ENCODE measurements at places on chromosomes 16 and 17.

DNA sequence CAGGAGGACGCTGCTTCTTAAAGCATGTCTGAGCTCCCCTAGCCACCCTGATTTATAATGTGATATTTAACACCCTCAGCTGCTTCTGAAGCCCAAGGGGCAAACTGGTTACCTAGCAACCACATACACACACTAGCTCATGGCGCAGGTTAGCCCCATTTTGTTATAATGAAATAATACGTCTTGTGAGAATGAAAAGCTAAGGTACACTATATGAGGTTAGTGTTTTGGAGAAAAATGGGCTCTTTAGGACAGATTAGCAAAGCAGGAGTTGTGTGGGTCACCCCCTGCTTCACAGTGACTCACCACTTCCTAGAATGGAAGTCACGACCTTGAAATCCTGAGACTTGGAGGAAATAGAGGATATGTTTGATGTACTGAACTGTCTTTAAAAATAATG lies 404.8 kb upstream of the HSBP1 start:
- DNase-seq = no peak

DNA sequence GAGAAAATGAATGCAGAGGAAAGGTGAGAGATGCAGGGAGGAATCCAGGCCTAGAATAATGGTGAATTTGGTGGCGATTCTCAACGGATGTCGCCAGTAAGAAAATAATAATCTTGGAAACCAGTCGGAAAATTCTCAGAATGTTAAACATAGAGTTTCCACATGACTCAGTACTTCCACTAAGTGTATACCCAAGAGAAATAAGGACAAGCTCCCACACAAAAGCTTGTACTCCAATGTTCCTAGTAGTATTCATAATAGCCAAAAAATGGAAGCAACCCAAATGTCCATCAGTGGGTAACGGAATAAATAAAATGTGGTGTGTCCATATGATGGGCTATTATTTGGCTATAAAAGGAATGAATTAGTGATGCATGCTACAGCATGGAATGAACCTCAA lies 19.4 kb upstream of the ENGASE start:
- DNase-seq = no peak

DNA sequence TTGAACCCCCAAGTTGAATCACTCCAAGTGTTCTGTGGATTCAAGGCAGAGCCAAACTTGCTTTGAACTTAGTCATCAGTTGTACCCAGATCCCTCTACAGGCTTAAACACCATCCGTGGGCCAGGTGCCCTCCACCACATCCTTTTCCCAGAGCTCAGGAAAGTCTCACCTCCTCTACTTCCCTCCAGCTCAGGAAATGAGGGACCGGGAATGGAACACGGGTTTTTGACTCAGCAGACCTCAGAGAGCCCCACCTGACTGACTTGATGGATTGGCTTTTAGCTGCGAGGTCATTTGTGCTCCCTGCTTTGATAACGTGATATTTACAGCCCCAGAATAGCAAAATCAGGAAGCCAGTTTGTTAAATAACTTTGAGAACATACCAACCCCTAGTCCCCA lies 20.1 kb downstream of the GID4 start:
- DNase-seq = no peak

- no peak for DNase-seq
Measured at GRCh38 chr16:56260378-56261160, 69.3 kb downstream of the GNAO1 start.

DNA sequence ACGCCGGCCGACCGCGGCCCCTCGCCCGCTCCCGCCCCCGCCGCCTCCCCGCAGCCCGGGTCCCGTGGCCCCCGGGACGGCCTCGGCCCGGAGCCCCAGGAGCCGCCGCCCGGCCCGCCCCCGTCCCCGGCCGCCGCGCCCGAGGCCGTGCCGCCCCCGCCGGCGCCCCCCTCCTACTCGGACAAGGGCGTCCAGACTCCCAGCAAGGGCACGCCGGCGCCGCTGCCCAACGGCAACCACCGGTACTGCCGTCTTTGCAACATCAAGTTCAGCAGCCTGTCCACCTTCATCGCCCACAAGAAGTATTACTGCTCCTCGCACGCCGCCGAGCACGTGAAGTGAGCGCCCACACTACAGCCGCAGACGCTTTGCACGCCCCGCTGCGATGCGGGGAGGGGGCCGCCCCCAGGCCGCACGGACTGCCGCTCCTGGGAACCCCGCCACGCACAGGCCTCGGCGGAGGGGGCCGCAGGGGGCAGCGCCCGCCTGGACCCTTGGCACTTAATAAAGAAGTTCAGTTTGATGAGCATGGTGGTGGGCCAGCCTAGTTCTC lies 35.5 kb upstream of the ZC3H18 start:
- no peak for DNase-seq

DNA sequence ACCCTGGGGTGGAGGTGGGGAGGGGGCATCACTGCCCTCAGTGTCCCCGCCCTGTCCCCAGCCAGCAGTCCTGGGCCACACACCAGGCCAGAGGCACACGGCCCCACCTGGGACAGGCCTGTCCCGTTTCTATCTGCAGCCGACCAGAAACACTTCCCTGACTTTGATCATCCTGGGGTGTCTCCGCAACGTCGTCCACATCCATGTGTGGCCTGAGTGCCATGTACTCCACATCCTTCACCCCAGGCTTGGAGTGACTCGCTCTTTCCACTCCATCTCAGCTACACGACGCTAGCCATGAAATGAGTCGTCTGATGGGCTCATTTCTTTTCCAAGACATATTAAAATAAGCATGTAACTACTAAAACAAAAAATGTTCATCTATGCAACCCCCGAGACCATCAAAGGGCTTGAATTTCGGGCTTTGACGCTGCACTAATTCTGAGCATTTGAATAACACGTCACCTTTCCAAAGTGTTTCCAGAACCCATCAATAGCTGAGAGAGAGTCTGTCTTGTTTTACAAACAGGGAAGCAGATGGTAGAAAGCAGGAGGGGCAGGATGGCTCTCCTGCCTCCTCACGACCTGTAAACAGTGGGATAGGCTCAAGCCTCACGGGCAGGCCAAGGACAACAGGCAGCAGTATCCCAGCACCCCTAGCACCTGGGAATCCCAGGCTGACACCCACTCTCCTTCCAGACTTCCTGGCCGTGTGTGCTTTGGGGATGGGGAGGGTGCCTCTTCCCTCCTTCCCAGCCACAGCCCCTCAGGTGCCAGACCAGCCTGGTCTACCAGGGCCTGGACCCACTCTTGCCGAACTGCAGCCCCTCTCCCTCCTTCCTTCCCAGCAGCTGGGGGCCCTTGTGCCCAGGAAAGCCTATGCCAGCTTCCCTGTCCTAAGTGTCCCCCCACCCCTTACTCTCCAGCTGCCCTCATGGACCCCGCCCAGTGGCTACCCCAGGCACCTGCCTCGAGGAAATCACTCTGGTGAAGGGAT lies 20.0 kb upstream of the RASD1 start:
- no peak for DNase-seq

- DNase-seq = no peak
Measured at GRCh38 chr16:85297881-85298280, 185.6 kb upstream of the CIBAR2 start.

Data from Kasumi-1 (cell line).